GM23338 (cell line): ENCODE measurements at places on chromosomes 12 and 14. TPM values are rescaled to one million over a fixed set of nuclear protein-coding genes. Genes with fewer than 3 reads are reported as not detected.

- peak; percentile 24 for DNase-seq
- no peaks in the 10 kb centered on the region for H3K4me1 ChIP-seq
- no peaks in the 10 kb centered on the region for H3K27me3 ChIP-seq
Measured at GRCh38 chr12:27123642-27124041, 41.3 kb upstream of the C12orf71 start.

GRCh38 chr12:5945071-5946008 lies at the start of gene ANO2:
TSS of gene ANO2 (minus strand) at chr12:5945259. CDS start at chr12:5945217, 42 bp downstream.
- no peaks in the 10 kb centered on the region for H3K36me3 ChIP-seq
- no peak within 1 kb of the TSS for H3K27ac ChIP-seq
- H3K27me3 ChIP-seq: peaks cover 21% of the 10 kb centered on the region
- DNase-seq: peak; percentile 82
- H3K4me3 ChIP-seq: peak within 1 kb of the TSS; percentile 96

- H3K27me3 ChIP-seq: no peaks in the 10 kb centered on the region
- DNase-seq: no peak
- no peaks in the 10 kb centered on the region for H3K36me3 ChIP-seq
- no peak overlapping the region for H3K4me3 ChIP-seq
- H3K27ac ChIP-seq: peak overlapping the region; percentile 33; the same call in 1 of the 2 replicates
Measured at GRCh38 chr12:24937553-24938244, 11.2 kb downstream of the BCAT1 start.

DNA sequence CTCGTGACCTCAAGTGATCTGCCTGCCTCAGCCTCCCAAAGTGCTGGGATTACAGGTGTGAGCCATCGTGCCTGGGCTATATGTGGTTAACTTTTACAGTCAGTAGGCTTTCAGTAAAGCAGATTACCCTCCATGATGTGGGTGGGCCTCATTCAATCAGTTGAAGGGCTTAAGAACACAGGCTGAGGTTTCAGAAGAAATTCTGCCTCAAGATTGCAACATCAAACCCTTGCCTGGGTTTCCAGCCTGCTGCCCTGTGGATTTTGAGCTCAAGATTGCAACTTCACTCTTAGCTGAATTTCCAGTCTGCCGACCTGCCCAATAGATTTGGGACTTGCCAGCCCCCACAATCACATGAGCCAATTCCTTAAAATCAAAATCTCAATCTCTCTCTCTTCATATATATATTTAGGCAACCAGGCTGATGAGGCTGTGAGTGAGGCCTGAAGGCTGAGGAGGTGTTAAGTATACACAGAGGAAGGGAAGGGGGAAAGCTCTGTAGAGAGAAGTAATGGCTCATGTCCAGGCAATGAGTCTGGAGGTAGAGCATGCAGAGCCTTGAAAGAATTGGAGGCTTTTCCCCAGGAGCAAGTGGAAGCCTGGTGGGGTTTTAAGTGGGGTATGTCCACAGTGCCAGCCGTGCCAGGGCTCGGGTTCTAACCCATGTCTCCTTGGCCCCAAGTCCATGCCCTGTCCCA lies 33.3 kb upstream of the ACTN1 start:
- no peak overlapping the region for H3K27ac ChIP-seq
- no peak overlapping the region for H3K4me3 ChIP-seq
- no peaks in the 10 kb centered on the region for H3K36me3 ChIP-seq
- H3K27me3 ChIP-seq: no peaks in the 10 kb centered on the region
- H3K4me1 ChIP-seq: peaks cover 24% of the 10 kb centered on the region

KRT75 gene
- total RNA-seq: not detected in 2 replicates

GUCY2C gene
- total RNA-seq: 1.9 and 3.1 TPM in 2 replicates

PLXNC1 gene
- 2.4 and 6.5 TPM in 2 replicates for total RNA-seq

CEBPE gene
- total RNA-seq: not detected in 2 replicates
